ENCODE measurements at places on chromosomes 1 and 21.

GRCh38 chr1:22142315-22143064, 407 bp downstream of the WNT4 start:
- no peak for DNase-seq

DNA sequence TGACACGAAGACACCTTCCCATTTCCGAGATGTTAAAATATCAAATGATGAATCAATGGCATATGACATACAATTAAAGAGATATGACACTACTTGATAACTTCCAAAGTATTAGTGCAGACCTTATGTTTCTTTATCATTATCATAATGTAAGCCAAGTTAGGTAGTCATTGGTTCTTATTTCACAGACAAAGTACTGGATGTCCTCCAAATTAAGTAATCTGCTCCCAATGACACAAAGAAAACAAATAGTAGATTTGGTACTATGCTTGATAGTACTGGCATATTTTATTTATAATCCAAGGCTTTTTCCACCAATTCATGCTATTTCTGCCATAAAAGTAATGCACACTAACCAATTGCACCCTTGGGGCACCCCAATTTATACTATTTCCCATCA, 11.9 kb upstream of the NRIP1 start:
- no peak for DNase-seq

DNA sequence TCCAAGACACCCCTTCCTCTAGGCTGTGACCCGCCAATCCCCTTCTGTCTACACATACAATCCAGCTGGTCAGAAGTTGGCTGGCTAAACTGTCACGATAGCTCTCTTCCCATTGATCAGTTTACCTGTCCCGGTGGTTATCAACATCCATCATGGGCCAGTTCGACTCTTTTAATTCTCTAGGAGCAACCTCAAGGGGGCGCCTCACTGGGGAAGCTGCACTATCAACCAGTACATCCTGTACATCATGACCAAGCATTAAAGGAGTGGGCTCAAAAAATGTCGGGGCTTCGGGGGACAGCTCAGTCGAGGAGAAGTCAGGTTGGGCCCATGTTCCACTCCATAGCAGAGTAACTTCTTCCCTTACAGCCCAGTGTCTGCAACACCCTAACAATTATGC, 53.2 kb upstream of the B3GALNT2 start:
- DNase-seq: no peak

- peak; percentile 46 for DNase-seq
Measured at GRCh38 chr1:234372011-234372757, 1.1 kb upstream of the COA6 start.

GRCh38 chr1:67740543-67740942, 55.5 kb downstream of the GADD45A start:
- DNase-seq: no peak

DNA sequence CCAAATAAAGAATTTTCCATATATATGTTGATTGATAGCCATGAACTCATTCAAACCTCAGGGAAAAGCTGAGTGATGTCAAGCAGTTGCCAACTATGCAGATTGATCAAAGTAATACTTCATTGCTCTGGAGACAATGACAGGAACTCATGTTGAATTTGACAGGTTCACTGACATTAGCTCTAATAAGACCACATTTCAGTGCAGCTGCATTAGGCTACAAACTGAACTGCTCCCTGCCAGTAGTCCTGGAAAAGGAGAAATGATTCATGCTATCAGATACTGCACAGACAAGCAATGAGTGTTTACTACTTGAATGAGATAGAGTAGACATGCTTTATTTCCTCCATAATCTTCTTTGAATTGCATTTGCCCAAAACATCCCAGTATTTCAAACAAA, 948.4 kb downstream of the MRPL39 start:
- DNase-seq: no peak

- no peak for DNase-seq
Measured at GRCh38 chr1:43199093-43199726, 27.1 kb downstream of the CFAP57 start.

DNA sequence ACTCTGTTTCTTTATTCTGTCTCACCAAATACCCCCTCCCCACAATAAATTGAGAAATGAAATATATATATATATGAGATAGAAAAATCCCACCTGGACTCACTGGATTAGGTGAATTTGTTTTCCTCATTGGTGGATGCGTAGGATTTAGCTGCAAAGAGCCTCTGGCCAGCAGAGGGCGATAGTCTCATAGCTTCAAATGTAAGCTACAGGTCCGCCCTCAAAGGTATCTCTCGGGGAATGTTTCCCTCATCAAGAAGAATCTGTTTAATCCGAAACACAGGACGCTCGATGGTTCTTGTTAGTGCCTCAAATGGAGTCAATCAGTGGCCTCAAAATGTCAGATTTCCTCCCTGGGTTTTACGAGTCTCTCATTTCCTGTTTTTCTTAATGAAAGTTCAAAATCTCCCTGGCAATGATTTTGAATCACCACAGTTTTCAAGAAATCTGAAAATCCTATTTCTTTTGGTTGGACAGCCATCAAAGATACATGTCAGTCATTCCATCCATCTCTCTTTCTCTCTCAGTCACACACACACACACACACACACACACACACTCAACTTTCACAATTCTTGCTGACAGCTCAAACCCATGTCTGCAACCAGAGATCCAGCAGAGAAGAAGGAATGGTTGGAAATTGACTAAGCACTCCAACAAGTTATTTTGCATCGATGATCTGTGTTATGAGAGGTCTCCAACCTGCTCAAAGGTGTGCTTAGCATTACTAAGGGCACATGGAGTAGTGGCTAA, 13.9 kb upstream of the CAMK1G start:
- peak; percentile 70 for DNase-seq

- no peak for DNase-seq
Measured at GRCh38 chr1:42923367-42924081, 35.1 kb downstream of the SLC2A1 start.

DNA sequence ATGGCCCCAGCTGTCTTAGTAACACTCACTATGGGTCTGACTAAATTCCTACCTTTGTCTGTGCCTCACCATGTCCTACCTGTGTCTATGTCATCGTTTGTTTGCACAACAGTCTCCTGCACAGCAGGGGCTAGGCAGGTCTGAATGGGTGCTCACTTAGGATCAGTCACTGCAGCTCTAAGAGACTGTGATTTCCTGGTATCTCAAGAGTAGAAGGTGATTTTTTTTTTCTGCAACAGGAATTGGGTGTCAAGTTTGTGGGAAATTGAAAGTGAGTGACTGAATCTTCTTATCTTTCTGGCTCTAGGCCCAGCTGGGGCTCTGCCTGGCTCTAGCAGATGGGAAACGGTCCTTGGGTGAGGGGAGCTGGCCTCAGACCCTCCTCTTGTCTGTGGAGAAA, 46.4 kb upstream of the TRABD2B start:
- DNase-seq: no peak

DNA sequence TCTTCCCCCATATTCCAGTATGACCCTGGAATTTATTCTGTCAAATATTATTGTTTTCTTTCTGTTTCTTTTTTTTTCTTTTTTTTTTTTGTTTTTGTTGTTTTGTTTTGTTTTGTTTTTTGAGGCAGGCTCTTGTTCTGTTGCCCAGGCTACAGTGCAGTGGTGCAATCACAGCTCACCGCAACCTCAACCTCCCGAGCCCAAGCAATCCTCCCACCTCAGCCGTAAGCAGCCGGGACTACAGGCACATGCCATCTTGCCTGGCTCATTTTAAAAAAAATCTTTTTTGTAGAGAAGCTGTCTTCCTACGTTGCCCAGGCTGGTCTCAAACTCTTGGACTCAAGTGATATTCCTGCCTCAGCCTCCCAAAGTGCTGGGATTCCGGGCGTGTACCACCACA, 237.6 kb downstream of the SMYD3 start:
- no peak for DNase-seq

DNA sequence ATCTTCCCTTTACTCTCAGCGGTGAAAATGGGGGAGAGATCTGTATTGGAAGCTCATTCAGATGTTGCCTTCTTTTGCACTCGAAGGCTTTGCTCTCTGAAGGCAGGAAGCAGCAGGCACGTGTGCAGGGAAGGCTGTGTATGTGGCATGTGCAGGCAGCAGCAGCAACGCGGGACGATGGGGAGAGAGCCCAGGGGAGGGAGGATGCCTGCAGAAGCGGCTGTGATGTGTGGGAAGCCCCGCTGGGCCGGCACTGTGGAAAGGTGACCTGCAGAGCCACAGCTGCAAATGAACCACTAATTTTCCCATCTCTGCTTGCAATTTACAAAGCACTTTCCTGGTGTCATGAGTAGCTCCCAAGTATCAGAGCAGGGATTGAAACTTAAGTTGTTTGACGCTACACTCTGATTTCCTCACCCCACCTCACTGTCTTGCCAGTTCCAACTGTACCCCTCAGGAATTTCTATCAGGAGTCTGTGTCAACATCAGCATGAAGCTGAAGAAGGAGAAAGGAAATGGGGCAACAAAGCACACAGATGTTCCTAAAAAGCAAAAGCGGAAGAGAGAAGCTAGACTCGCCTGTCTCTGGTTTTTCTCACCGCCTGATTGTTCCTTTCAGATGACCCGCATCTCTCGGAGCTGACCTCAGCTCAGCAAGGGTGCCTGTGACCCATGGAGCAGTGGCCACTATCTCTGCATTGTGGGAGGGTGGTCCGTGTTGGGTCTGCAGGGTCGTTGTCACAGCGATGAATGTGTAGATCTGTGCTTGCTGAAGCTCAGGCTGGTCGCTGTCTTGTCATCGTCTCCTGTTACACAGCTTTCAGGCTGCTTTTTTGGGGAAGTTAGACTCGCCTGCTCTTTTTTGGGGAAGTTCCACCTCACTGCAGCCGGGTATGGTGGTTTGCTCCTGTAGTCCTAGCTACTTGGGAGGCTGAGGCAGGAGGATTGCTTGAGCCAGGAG, 156.1 kb downstream of the KIF26B start:
- DNase-seq: peak; percentile 67

- DNase-seq: no peak
Measured at GRCh38 chr1:228497817-228498216, 10.6 kb downstream of the RNF187 start.

- DNase-seq: no peak
Measured at GRCh38 chr1:204878621-204879234, 8.1 kb downstream of the NFASC start.

- DNase-seq: peak; percentile 21
Measured at GRCh38 chr1:21396516-21396915, 43.4 kb upstream of the NBPF3 start.

DNA sequence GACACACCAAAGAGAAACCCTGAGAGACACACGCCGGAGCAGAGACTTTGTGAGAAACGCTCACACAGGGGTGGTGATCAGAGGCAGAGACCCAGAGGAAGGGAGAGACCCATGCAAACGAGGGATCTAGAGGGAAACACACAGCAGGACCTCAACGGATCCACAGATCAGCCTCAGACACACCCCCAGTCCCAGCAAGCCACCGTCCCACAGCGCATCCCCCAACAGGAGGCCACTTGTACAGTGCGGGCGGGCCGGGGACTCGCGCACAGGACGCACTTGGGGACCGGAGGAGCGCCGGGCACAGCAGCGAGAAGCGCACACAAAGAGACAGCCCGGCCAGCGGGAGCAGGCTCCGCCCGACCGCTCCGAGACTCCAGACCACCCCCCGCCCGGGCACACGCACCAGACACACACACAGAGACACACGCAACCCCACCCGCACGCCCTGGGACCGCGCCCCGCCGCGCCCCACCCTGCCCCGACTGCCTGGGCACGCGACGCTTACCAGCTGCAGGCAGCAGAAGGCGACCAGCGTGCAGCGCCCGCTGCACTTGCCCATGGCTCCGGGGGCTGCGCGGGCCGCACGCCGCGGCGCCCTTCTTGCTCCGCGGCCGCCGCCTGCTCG, 587 bp downstream of the NKAIN1 start:
- DNase-seq: no peak

DNA sequence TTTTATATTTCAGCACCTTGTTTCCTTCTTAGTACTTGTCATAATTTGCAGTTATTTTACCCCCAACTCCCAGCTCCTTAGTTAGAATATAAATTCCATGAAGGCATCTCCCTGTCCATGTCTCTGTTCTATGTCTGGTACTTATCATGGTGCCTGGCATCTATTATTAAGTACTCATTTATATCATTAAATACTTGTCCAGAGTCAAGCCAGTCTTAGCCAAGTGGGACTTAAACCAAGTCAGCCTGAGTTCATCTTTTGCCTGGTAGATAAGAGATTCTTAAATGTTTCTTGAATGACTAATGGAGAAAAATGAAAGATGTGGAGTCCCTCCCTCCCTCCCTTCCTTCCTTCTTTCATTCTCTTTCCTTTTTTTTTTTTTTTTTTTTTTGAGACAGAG, 9.4 kb downstream of the SLC25A44 start:
- DNase-seq: no peak

- DNase-seq: no peak
Measured at GRCh38 chr1:235290740-235291502, 37.1 kb downstream of the ARID4B start.

GRCh38 chr1:163866564-163866963, 544.8 kb downstream of the NUF2 start:
- DNase-seq: no peak

- no peak for DNase-seq
Measured at GRCh38 chr1:219312967-219313366, 139.3 kb downstream of the LYPLAL1 start.

DNA sequence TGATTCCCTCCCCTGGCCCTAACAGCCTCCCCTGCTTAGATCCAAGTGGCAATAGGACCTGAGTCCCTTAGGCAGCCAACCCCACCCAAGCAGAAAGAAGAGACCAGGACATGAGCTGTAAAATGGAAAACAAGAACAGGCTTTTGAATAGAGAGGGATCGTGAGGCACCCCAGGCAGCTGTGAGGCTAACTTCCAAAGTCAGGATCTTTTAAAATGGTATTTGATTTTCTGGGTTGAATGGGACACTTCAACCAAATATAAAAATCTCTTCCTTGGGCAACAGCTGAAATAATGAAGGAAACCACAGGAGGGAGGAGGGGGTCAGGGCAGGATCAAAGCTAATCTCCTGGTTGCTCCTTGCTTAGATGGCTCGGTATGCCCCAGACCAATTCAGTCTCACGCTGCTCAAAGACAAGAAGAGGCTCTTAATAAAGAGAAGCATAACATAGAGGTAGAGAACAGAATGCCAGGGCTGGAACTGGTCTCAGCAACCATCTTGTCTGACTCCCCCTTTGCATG, 28.6 kb upstream of the AVPR1B start:
- no peak for DNase-seq

Data from inflammatory macrophage treated with lipopolysaccharide for 1 hour (primary cell).